Fibroblast of skin of back (primary cell): ENCODE measurements at places on chromosomes 4 and X.

DNA sequence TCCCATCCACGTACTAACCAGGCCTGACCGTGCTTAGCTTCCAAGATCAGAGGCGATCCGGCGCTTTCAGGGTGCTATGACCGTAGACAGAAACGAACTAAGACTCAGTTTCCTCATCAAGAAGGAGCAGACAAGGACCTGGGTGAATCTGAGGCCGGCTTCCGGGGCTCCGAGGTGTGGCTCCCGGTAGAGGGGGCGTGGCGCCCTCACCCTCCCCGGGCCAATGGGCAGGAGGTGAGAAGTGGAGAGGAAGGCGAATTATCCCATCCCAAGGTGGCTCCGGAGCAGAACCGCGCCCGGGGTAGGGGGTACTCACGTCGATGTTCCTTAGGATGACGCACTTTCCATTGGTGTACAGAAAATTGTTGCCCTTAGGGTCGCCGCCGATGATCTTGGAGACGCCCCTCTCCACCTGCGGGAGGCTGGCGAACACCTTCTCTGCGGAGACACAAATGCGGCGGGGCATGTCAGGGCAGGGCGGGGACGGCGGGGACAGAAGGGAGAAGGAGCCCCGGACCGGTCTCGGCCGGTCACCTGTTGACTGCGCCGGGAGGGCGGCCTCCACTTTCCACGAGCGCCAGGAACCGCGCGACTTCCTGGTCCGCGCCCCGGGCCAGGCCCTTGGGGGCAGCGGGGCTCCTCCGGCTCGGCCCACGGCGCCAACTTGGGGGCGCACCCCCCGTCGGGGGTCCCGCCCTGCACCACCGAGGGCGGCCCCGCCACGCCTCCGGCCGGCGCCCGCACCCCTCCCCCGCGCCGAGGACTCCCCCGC lies 616 bp downstream of the WDR1 start:
- DNase-seq = peak; percentile 51

- no peak for DNase-seq
These were observed 58.5 kb downstream of the SLC2A9 start for GRCh38 chr4:9962611-9963314.

DNA sequence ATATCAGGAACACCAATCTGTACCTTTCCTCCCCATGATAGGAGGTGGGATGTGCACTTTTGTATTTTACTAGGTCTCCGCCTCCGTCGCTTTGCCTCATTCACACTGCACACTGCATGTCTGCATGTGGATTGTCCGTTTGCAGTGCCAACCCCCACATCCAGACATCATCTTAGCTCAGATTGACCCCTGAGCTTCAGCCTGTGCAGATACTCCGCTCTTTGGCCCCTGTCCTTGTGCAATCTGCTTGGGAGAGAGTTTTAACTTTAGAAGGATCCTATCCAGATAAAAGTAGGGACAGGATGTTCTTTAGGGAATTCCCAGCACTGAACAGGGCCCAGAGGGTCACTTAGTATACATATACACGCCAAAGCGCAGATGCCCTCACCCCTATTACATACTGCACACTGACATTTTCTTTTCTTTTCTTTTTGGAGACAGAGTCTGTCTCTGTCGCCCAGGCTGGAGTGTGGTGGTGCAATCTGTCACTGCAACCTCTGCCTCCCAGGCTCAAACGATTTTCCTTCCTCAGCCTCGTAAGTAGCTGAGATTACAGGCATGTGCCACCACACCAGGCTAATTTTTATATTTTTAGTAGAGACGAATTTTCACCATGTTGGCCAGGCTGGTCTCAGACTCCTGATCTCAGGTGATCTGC lies 43.3 kb upstream of the FBXW7 start:
- no peak for DNase-seq

DNA sequence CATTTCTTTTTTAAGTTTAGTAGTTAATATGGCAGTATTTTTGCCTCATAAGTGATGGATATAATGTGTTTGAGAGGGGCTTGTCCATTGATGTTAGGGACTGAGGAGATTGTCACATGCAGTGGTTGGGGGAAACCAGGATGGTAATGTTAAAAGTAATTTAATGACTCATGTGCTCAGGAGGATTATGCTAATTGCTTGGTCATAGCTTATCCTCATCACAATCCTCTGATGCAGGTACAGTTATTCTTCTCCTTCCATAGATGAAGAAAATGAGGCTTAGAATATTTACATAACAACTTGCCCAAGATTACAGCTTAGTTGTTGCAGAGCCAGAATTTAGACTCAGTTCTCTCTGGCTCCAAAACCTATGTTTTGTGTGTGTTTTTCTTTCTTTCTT lies 94.4 kb upstream of the SCML1 start:
- DNase-seq = no peak

DNA sequence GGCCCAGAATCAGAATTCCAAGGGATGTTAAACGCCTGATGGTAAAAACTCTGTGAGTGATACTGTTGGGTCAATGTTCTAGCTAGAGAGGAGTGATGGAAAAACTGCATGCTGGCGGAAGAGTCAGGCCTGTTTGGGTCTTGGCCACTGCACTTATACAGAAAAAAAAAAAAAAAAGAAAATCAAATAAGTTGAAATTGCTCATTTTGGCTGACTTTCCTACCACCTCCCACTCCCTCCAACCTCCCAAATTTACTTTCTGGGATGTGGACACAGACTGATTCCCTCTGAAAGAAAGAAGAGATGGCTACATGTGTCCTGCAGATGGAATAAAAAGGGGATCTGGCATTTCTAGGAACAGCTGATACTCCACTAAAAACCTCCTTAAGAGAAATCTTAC lies 234.1 kb upstream of the GIMD1 start:
- DNase-seq = no peak

DNA sequence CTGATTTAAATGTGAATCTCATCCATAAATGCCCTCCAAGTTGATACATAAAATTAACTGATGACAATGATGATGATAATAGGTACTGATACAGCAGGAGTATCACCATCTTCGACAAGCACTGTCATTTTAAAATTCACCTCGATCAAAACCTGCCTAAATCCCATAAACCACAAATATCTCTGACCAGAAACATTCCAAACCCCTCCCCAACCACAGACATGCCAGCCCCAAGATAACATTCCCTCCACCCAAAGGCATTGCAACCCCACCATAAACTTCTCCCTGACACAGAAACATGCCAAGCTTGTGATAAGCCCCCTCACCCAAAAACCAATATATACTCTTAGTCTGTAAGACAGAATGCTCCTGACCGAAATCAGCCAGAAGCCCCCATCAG lies 63.7 kb upstream of the WDFY3 start:
- no peak for DNase-seq

DNA sequence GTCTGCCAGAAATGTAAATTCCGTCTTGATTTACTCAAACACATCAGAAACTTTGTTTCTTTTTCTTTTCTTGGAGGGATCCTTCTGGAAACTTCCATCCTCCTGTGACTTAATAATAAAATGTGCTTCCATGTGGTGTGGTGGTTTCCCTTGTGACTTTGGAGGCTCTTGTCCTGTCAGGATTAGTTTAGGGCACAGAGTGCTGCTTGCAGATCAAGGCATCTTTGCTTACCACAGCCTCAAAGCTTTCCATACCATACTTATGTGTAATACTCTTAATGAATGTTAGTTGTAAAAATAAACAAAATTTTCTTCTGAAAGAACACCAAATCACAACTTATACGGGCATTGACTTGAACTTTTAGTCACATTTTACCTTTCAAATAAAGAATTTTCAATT lies 27.4 kb downstream of the GBA3 start:
- DNase-seq = peak; percentile 27
